H7 (cell line): ENCODE measurements at places on chromosomes 12 and 14. TPM values are rescaled to one million over a fixed set of nuclear protein-coding genes. Genes with fewer than 3 reads are reported as not detected.

The KCNC2 gene
- not detected in 2 replicates for total RNA-seq

GRCh38 chr14:36805131-36805559 lies 143.5 kb downstream of the PAX9 start:
- DNase-seq, result no peak

The PRPF39 gene
- 22.7 and 32.0 TPM in 2 replicates for total RNA-seq

DNA sequence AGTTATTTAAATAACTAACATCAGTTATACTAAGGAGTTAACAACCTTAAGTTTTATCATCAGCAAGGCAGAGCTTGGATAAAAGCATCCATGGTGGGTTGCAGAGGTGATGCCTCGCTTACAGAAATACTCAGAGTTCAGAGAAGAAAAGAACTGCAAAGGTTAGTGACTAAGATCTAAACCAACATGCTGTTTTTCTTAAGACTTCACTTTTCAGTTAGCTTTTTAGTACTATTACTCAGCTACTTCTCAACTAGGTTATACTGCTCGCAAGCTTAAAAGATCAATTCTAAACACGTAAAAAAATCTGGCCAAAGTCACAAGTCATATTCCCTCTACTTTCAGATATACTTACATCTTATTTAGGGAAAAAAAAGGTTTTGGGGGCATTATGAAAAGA lies 2.8 kb downstream of the PPP1CC start:
- no peak for DNase-seq

GRCh38 chr12:21774358-21775132 lies at the start of gene KCNJ8:
TSS of gene KCNJ8 (minus strand) at chr12:21774706. CDS start at chr12:21773616, 1,090 bp downstream.
- DNase-seq, result peak; percentile 83

DNA sequence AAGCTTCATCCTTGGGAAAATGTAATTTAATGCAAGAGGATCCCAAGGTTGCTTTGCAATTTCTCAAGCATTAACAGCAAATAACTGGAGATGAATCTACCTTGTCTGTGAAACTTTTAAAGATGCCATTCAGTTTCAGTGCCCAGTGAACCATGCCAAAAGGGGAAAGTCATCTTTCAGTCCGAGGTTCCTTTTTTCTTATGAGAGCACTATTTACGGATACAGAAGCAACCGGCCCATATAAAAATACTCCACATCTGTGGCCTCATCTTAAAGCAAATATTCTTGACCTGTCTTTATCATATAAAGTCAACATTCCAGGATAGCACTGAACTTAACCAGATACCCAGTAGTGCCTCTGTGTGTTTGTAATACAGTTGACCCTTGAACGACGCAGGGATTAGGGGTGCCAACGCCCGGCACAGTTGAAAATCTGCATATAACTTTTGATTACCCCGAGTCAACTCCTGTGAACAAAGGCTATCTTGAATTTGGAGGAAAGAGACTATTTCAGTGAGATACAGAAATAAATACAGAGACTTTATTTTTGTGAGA lies 209.4 kb downstream of the PCNX1 start:
- DNase-seq, result no peak

The WNT1 gene
- not detected in 2 replicates for total RNA-seq

The SAMD4A gene
- 7.6 and 8.5 TPM in 2 replicates for total RNA-seq

The RNASE3 gene
- not detected in 2 replicates for total RNA-seq

DNA sequence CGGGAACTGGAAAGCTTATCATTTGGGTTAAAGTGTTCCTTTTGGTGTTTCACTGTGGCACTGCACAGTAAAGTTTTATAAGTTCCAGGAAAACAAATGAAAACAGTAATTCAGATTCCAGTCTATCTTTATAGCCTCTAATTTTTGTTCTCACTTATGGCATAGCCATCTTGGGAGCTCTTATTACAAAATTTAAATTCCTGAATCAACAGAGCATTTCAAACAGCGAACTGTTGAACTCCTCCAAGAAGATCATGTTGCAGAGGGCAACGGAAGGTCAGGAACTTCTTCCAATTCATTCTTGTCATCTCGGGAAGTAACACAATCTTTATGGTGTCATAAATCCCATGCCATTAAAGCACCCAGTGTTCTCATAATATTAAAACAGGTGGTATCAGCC lies 229.1 kb downstream of the KCNC2 start:
- no peak for DNase-seq

- no peak for DNase-seq
Measured at GRCh38 chr12:107788690-107789458, 14.4 kb downstream of the ASCL4 start.

The LAG3 gene
- 0.35 and 2.0 TPM in 2 replicates for total RNA-seq

The ADGRD1 gene
- 0.89 and 0.97 TPM in 2 replicates for total RNA-seq

The ZNF219 gene
- total RNA-seq, result 71.2 and 90.3 TPM in 2 replicates

DNA sequence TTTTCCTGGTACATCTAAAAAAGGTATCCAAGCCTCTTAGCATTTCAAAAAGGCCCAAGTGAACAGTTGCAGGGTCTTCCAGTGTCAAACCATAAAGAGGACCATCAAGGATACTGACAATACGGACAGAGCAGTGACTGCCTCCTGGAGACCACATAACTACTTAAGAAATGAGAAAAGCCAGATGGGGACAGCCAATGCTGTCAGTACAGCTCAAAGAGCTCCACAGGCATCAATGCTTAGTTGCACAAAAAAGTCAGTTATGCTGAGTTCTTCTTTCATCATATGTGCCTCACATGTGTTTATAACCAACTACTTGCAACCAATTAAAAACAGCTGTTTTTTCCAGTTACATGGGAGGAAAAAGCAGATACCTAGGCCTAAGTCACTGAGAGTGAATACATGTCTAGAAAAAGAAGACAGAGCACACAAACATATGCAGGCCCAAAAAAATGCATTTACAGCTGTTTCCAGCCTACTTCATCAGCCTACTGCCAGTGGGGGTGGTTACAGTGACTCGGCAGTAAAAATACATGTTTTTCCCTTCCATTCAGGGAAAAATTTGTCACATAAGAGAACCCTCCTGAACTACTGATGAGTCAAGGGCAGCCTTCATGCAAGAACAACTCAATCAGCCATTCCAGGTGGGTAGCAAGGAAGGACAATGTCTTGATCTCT lies 84.0 kb downstream of the DCAF5 start:
- no peak for DNase-seq

DNA sequence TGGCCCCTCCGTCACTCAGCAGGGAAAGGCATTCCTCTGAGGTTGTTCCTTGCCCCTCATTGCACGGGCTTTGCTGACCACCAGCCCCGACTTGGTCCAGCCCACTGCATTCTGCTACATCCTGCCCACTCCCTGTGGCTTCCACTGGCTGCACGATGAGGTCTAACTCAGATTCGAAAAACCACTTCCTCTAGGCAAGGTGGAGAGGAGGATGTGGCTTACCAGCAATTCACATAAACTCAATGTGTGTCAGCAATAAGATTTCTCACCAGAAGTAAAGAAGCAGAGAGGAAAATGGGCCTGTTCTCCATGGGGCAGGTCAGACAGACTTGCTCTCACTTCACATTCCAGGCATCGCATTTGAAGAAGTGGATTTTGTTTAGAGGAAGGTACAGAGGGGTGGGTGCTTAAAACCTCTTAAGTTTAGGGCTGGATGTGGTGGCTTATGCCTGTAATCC lies 14.7 kb downstream of the GPR68 start:
- no peak for DNase-seq

- no peak for DNase-seq
Measured at GRCh38 chr12:124812356-124812755, 51.3 kb downstream of the SCARB1 start.

The TMPRSS12 gene
- not detected in 2 replicates for total RNA-seq

- DNase-seq, result no peak
Measured at GRCh38 chr12:19209661-19210060, 80.1 kb downstream of the PLEKHA5 start.

The GALNT6 gene
- 22.8 and 37.0 TPM in 2 replicates for total RNA-seq

DNA sequence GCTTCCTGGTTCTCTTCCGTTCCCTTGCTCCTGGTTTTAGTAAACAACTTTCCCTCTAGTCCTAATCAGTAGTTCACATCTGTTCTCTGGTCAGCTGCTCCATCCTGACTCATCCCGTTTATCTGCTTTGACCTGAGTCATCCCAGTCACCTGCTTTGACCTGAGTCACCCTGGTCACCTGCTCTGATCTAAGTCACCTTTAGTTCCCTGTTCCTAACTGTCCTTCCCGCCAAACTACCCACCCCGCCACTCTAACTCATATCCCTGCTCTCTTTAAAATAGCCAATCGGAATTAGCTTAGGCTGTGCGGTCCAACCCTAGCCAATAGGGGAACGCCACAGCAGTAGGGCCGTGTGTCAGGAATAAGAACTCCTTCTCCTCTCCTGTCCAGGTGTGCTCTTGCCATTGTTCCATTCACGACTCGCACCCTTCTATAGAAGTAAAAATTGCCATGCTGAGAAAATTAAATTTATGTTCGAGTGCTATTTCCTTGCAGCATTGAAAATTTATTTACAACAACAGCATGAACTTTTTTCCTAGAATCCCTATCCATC lies 3.1 kb upstream of the ANKRD33 start:
- no peak for DNase-seq

The RNASE1 gene
- total RNA-seq, result 72.7 and 124 TPM in 2 replicates

The CCDC198 gene
- total RNA-seq, result not detected in 2 replicates

DNA sequence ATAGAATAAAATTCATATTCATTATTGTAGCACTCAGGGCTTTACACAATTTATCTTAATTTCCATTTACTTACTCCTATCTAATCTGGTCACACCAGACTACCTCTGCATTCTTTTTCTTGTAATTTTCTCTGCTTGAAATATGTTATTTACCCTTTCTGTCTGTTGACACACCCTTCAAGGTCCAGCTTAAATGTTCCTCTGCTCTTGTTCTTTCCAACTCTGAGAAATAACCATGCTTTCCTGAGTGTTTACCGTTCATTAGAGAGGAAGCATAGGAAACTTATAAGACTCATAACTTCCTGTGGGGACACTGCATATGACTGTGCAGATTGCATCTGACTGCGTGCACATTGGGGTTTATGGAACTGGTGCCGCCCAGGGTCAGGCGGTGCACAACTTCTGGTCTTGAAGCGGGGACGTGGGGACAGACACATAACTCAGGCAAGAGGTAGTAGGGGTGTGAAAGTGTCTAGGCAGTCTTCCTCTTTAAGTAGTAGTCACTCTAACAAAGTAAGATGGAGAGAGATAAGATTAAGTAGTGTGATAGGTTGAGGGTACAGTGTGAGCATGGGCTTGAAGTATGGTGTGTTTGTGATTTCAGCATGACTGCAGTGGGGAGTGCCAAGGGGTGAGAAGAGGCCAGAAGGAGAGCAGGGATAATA lies 42.6 kb upstream of the FOXJ2 start:
- DNase-seq, result no peak

GRCh38 chr14:99718031-99718810 lies 34.1 kb downstream of the CYP46A1 start:
- peak; percentile 47 for DNase-seq

DNA sequence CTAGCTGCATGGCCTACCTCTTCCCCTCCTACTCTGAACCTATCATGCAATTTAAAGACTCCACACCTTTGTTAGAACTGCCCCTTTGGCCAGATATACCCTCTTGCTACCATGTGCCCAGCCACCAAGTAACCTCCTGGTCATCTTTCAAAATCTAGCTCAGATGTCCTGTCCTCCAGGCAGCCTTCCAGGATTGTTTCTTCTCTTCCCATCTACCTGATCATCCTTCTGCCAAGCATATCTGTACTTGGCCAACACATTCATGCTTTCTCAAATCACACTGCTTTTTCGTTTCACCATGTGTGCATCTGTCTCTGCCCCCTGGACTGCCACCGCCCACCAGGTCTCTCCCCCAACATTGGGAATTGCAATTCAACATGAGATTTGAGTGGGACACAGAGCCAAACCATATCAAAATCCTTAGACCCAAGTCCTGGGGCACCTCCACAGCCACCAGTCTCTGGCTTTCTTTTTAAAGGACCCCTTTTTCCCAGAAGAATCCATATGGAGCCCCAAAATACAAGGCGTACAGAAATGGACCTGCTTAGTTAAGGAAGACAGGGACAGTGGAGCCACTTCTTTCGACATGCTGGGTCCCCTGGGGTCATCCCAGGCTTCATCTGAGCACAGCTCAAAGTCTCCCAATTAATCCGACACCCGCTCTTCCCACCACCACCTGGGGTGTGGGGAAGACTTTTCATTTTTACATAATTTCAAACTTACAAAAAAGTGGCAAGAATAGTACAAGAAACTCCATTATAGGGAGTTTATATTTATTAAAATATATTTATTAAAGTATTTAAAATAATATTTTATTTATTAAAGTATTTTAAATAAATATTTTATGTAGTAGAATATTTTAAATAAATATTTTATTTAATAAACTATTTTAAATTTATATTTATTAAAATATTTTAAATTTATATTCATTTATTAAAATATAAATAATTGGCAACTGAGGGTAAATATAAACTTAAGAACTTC lies 7.9 kb upstream of the CMKLR1 start:
- DNase-seq, result no peak

The OAS2 gene
- total RNA-seq, result not detected in 2 replicates

- DNase-seq, result no peak
Measured at GRCh38 chr12:104656383-104656782, 199.6 kb downstream of the CHST11 start.

- DNase-seq, result no peak
Measured at GRCh38 chr12:1348606-1349005, 245.8 kb downstream of the FBXL14 start.

DNA sequence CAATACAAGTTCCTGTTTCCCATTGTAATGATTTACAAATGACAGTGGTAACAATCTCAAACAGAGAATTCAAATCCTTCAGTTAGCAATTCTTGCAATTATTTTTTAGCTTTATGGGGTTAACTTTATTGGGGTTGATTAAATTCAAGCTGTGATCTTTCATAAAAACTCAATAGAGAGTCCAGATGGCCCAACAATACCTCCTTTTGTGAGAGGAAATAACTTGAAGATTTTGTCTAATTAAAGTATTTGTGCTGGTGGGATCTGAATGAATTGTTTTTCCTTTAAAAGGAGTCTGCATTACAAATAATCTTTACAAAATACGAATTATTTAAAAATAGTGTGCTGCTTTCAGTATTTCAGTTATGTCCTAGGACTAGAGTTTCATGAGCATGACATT lies 4.4 kb upstream of the ARHGAP5 start:
- no peak for DNase-seq

The AKAP6 gene
- 0.22 and 0.28 TPM in 2 replicates for total RNA-seq

The OTX2 gene
- 85.8 and 148 TPM in 2 replicates for total RNA-seq

The NPAS3 gene
- 2.5 and 4.3 TPM in 2 replicates for total RNA-seq
